ENCODE measurements at places on chromosomes 7 and 10.

- peak; percentile 58 for DNase-seq
These were observed 152.4 kb upstream of the ADO start for GRCh38 chr10:62652114-62652513.

DNA sequence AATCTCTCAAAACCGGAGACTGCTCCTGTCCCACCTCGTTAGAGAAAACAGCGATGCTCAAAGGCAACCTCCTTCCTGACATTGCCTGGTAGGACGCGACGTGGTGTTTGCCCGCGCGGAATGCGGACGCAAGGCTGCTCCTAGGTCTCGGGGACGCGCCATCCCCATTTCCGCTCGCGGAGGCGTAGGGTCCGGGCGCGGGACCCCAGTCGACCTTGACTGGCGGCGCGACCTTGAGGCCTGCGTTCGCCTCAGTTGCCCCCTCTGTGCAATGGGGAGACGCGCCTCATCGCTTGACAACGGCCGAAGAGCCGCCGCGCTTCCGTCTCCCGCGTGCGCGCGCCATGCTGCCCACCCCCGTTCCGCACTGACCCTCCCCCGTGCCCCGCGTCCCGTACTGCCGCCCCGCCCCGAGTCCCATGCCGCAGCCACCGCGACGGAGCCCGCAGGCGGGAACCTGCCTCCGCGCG lies 412 bp upstream of the PPIA start:
- DNase-seq = no peak

DNA sequence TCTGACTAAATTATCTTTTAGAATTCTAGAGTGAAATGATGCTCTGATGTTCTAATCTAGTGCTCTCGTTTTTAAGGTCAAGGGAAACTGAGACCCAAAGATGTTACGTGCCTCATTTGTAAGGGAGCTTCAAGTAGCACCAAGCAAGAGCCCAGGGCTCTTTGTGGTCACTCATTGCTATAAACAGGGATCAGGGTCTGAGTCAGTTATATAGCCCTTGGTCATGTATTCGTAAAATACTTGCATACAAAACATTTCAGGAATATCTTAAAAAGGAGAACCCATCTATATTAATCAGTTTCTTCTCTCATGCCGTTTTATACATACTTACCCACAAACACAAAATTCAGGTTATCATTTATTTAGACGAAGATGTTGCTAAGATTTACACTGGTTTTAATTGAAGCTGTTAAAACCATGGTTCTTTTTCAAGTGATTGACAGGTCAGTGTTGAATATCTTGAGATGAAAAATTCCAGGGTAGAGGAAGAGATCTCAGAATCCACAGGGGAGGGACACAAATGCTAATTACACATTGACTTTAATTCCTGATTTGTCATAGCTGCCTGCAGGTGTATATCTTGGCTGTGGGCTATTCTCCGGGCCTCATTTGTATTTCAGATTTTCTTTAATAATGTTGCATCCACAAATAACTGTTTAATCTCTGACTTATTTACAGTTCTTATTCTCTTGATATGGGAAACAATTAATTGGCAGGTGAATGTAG lies 188.4 kb downstream of the SND1 start:
- no peak for DNase-seq

DNA sequence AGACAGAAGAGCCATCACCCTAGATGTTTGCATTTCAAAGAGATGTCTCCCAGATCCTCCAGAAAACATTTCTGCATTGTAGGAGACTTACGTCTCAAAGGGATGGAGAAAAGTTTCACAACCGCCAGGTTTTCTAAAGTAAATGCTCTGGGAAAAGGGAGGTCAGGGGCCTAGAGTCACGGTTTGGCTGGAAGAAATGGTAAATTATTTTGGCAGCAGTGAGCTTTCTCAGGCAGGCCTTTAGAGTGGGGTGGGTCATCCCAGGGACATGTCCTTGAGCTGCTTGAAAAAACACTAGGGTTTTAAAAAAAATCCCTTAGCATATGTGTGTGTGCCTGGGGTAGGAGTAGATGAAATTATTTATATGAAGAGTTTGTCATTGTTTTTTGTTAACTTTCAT lies 728.8 kb downstream of the TYW1 start:
- no peak for DNase-seq

- DNase-seq = no peak
These were observed 19.4 kb downstream of the TUBAL3 start for GRCh38 chr10:5385224-5385623.

- no peak for DNase-seq
These were observed 349.5 kb upstream of the PLXDC2 start for GRCh38 chr10:19466709-19467108.

DNA sequence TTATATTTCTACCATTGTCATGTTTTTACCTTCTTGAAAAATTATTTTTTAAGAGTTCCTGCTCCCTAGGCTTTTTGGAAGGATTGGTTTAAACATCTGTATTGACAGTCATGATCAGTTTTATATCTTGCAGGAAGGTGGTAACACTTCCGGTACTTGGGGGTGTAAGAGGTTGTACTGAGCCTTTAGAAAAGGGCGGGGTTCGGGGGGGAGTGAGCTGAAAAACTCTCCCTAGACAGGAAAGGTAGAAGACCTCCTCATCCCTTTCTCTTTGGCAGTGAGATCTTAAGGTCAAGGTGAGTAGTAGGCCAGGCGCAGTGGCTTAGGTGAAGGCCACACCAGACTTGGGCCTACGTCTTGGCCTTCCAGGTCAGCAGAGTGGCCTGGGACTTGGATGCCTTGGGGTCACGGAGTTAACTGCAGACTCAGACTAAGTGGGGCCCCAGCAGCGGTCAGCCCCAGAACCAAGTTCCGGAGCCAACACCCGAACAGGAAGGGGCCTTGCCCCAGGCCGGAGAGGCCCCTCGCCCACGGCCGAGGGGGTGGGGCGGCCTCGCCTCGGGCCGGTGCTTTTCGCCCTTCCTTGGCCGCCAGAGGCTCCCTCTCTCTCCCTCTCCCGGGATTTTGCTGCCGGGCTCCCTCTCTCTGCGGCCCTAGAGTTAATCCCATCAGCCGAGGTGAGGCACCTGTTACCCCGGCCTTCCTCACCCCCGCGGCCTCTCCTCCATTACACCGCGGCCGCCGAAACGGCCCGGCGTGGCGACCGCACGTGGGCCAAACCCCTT lies at the start of gene PPP1R9A:
Gene PPP1R9A (plus strand): TSS at position 569 of the 785 bp plus-strand sequence. CDS start 2,520 bp downstream, outside the sequence.
- no peak for DNase-seq
